CD4-positive, alpha-beta T cell treated with Interleukin-2 at 100 ng/mL for 4 hours (primary cell): ENCODE measurements at places on chromosomes 3 and 15.
A peak's percentile ranks its signal among the peaks of the same experiment; 100 is the strongest.

- DNase-seq = no peak
Observed at GRCh38 chr3:127988770-127989557, 63.3 kb upstream of the SEC61A1 start.

DNA sequence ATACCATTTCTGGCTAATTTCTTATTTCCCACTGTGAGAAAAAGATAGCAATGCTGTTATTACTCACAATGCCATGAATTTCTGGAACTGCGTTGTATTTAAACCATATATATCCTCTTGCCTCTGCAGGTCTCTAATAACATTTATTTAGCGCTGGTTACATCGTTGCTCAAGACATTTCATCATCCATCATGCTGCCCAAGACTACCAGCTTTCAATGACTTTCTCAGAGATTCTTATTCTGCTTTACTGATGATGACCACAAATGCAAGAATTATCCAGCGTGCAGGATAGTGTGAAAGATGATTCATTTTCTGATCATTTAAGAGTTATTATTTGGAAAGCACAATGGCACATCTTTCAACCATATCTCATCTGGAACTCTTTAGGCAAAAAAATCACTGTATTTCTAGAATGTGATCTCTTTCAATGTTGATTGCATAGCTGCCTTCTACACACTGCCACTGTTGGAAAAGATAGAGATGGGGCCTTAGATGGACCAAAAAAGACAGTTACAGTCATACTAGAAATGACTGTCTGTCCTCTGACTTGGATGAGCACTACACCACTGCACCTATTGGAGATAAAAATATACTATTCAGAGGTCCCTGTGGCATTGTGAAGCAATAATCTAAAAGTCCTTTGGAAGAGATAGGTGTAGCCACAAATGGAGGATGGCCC lies 716.1 kb downstream of the NSUN3 start:
- DNase-seq = no peak

DNA sequence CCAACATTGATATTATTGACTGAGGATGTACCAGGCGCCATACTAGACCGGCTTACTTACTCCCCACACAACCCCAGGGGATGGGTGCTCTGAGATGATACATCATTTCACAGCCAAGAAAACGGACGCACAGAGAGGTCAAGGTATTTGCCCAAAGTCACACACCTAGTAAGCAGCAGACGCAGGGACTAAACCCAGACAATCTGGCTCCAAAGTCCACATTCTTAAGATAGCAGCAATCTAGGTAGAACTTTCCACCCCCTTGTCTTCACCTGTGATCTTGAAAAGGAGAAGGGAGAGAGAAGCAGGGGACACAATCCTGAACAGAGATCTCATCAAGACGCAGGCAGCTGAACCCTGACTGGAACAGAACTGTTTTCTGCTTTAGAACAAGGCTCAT lies 200.6 kb downstream of the XXYLT1 start:
- DNase-seq = no peak

DNA sequence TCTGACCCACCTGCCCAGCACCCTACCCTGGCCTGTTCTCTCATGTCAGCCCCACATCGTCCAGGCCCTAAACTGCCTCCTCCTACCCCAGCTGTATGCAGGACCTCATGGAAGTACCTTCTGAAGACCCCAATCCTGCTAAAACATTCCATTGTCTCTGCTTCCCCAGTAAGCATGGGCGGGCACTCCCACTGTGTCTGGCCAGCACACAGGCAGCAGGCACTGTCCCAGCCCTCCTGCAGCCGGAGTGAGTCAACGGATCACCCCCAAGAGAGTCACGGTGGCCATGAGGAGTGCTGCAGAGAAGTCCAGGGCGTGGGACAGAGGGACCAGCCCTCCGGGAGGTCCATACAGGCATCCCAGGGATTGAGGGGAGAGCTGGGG lies 36.4 kb upstream of the SLCO2A1 start:
- DNase-seq = no peak

GRCh38 chr3:124444896-124445295 lies 285.4 kb upstream of the UMPS start:
- DNase-seq = no peak

- no peak for DNase-seq
Observed at GRCh38 chr15:49904296-49904695, 214.7 kb downstream of the ATP8B4 start.

- no peak for DNase-seq
Observed at GRCh38 chr15:60390231-60390630, 7.6 kb downstream of the ANXA2 start.

- no peak for DNase-seq
Observed at GRCh38 chr15:51576911-51577500, 45.6 kb downstream of the DMXL2 start.

- no peak for DNase-seq
Observed at GRCh38 chr3:159528251-159528895, 460.3 kb upstream of the IL12A start.

GRCh38 chr3:96538186-96538585 lies 276.2 kb upstream of the EPHA6 start:
- no peak for DNase-seq

GRCh38 chr3:51733859-51734571 lies 27.1 kb downstream of the GRM2 start:
- no peak for DNase-seq

DNA sequence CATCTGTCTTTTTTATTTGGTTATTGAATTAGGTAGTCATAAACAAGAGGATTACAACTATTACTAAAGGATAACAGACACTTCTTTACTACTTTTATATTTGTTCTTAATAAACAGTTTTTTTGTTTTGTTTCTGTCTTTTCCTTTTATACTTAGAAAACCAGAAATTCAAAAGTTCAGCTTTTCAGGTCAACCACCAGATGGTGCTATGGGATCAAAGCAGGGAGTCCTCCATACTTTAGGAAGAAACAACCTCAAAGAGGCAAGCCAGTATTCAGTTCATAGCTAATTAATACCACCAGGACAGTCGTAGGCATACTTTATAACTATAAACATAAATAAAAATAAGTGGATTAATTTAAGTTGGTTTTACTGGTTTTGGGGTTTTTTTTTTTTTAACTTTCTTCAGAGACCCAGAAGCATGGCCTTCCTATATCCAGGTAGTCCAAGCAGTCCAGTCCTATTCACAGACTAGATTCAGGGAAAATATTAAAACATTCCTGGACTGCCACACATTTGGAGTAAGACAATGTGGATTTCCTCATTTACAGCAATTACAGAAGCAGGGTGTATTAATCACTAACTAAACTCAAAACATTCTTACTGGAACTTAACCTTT lies 16.0 kb upstream of the EID1 start:
- peak; percentile 73 for DNase-seq

DNA sequence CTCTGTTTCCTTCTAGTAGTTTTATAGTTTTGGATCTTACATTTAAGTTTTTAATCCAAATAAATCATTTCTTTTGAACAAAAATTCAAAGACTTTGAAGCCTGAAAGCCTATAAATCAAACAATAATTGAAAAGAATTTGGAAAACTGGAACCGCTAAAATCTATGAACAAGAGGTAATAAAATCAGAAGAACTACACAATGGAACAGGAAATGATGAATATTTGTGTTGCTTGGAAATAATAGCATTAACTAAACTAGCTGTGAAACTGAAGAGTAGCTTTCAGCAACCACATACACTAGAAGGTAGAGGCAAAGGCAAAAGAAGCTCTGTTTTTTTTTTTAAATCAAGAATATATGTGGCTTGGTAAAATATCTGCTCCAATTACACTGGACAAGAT lies 147.9 kb upstream of the ABI3BP start:
- DNase-seq = no peak

DNA sequence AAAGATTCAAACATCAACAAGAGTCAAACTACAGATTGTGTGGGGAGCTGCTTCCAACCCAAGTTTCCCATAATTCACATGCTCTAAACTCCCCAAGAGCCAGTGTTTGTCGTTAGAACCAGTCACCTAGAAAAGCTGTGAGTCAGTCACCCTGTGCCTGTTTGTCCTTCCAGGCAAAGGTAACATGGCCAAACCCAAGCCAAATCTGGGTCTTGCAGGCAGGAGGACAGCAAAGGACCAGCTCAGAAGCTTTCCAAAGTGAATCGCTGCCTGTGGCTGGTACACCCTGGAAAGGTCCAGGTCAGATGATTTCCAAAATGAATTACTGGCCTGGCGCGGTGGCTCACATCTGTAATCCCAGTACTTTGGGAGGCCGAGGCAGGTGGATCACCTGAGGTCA lies 251.5 kb downstream of the FAM43A start:
- DNase-seq = no peak

DNA sequence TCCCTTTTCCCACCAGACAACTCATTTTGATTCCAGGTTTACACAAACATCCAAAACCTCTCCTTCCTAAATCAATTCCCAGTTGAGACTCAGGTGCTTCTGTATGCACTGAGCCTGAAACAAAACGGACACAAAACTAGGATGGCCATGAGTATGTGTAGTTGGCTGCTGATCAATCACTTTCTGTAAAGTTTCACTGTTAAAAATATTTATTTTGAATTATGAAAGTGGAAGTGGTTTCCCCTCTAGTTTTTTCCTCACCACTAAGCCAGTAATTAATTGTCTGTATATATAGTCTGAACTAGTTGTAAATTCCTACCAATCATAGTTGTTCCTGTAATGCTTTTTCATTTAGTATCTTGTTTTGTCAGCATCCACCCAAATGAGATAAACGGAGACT lies 51.7 kb upstream of the TSPAN3 start:
- no peak for DNase-seq
